Fibroblast of skin of abdomen (primary cell): ENCODE measurements at places on chromosomes 6 and 20.
A peak's percentile ranks its signal among the peaks of the same experiment; 100 is the strongest.

- DNase-seq = no peak
These were observed 5.4 kb downstream of the NPBWR2 start for GRCh38 chr20:64101731-64102621.

GRCh38 chr6:3259491-3259958 lies 778 bp downstream of the PSMG4 start:
- peak; percentile 20 for DNase-seq

GRCh38 chr20:13717631-13718044 lies 67.1 kb downstream of the ESF1 start:
- DNase-seq = no peak

DNA sequence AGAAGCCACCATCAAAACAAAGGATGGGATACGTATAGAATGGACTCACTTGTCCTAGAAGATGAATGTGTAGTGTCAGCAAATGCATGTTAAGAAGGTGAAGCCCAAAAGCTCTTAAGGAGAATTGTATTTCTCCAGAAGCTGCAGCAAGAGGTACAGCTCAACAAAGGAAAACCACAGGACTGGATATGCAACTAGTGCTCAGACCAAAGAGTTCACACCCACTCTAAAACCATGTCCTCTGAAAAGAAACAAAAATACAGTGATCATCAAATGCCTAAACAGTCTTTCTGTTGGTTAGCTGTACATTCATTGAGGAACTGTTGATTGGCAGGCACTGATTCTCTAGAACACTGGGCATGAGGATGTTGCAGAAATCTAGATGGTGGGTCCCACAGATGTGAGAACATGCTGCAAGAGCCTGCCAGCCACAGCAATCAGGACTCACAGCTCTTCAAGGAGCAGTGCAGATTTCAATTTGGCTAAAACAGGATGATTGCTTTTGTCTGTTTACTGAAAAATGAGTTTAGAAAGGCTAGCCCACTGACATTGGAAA lies 94.6 kb downstream of the COL9A1 start:
- DNase-seq = no peak

- no peak for DNase-seq
These were observed 150.3 kb downstream of the AKAP7 start for GRCh38 chr6:131285548-131285947.

GRCh38 chr6:49423817-49424216 lies 39.2 kb downstream of the MMUT start:
- peak; percentile 7 for DNase-seq

GRCh38 chr6:159342146-159342545 lies 172.9 kb downstream of the FNDC1 start:
- no peak for DNase-seq

DNA sequence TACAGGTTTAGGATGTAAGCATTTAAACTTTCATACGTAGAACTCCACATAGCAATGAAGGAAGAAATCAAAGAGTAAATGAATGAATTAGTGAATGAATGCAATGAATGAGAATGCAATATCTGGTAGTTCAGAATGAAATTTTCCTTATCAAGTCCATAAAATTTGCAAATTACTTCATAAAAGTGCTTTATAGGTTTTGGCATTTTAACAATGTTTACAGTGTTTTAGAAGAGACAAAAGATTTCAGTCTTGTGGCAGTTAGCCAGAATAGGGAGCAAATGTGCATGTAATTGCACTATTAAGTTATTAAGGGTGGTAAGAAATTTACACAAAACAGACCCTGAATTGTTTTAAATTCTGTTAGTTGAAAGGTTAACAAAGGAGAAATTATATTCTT lies 739.4 kb upstream of the FLRT3 start:
- no peak for DNase-seq

DNA sequence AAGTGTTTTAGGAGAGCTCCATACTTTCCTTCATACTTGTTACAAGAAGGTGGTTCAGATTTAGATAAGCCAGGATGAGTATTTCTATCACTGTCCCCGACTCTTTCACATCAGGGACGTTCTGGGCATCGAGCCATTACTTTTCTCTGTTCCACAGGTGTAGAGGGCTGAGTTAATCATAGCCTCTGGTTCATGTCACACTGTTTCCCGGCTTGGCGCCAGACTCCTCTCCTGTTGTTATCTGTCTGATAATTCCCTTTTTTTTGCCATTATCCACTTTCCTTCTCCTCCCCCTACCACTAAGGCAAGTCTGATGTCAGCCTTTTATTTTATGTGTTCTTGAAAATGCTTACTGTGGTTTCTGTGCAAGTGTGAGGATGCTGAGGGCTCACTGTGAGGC lies 593.4 kb downstream of the UTRN start:
- no peak for DNase-seq

DNA sequence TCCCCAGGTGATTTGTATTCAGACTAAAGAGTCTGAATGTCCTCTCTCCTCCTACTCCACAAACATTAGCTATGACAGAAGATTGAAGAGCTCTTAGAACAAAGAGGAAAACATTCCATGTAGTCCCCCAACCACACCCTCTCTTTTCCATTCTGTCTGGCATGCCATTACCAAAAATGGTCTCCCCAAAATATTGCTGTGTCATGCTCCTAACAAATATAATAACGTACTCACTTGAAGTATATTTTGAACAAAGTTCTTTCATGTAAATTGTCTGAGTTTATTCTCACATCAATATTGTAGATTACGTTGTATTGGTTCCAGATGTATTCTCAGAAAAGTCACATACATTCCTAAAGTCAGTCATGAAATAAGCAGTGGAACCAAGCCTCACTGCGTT lies 467.3 kb upstream of the IRAK1BP1 start:
- peak; percentile 10 for DNase-seq

DNA sequence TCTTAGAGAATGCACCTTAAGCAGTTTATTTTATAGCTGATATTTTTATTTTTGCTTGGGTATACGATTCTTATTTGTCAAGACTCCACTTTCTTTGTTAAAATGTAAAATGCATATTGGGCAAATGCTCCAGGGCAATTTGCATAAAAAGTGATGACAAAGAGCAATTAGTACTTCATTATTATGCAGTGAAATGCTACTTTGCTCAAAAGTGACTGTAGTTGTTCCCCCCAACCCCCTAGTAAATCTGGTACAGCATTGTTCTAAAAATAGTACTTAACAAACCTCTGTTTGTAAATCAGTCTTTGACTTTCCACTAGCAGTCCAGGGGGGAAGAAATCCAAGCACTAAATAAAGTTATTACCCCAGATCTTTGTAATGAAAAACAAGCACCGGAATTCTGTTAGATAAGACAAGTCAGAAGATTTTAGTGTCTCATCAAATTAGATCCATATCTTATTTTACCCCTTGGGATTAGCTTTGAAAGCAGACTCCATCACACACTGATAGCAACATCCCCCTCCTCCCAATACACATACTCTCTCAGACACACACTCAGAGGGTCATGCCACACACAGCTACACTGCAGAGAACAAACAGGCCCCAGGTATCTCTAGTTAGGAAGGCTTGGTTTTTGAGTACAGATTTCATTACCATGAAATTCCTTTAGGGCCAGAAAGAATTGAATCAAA lies 32.9 kb upstream of the BACH2 start:
- DNase-seq = no peak

GRCh38 chr20:62646851-62647520 lies 4.7 kb downstream of the SLCO4A1 start:
- DNase-seq = no peak
